ENCODE measurements at places on chromosomes 2 and 18. TPM values are rescaled to one million over a fixed set of nuclear protein-coding genes. Genes with fewer than 3 reads are reported as not detected.

ARHGAP25 gene
- 0.47 TPM for total RNA-seq

ANTXR1 gene
- 31.8 TPM for total RNA-seq

ARHGAP15 gene
- not detected for total RNA-seq

TBR1 gene
- total RNA-seq, result not detected

NXPH2 gene
- total RNA-seq, result not detected

ZAP70 gene
- 0.16 TPM for total RNA-seq

IL37 gene
- total RNA-seq, result not detected

MROH2A gene
- total RNA-seq, result not detected

UGT1A6 gene
- total RNA-seq, result not detected

AQP12A gene
- not detected for total RNA-seq

ACVR1C gene
- 0.43 TPM for total RNA-seq

ANKRD30BL gene
- total RNA-seq, result not detected

G6PC2 gene
- not detected for total RNA-seq

STK11IP gene
- total RNA-seq, result 15.1 TPM

KCNG3 gene
- total RNA-seq, result not detected

TMEM178A gene
- total RNA-seq, result 0.69 TPM

AFF3 gene
- total RNA-seq, result 0.34 TPM
